ENCODE measurements at places on chromosomes 3 and 15.
A peak's percentile ranks its signal among the peaks of the same experiment; 100 is the strongest.

DNA sequence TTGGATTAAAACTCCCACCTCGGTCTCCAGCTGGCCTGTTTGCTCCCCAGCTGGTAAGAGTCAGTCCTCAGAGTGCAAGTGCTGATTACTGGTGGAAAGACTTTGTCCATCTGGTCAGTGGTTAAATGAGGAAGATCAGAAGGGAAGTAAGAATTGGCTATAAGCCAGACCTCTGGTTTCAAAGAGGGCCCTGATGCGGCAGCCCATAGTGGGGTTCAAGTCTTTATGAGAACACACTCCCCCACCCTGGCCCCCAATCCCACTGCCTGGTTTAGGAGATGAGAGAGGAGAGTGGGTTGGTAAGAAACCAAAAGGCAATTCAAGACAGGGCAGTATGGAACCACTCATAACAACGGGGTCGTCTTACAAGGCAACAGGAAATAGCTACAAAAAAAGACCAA lies 65.0 kb downstream of the FRMD4B start:
- DNase-seq = no peak

- no peak for DNase-seq
These were observed 1.1 kb downstream of the RPS17 start for GRCh38 chr15:82538961-82539690.

GRCh38 chr3:74119221-74119620 lies 494.5 kb upstream of the PDZRN3 start:
- no peak for DNase-seq

DNA sequence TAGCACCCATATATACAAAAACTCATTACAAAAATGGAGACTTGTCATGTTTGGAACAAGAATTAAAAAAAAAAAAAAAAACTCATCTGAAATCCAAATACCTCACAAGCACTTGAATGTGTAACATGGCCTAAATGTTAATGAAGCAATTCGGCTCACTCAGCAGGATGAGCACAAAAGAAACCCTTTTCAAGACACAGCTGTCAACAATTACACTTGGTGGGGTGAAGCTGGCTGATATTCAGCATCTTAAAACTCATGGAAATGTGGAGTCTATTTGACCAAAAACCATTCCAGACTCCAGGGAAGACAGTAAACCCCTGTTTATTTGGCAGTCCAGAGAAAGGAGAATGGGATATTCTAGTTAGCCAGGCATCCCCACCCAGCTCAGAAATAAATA lies 205.4 kb upstream of the TSC22D2 start:
- DNase-seq = peak; percentile 69

- no peak for DNase-seq
These were observed 261.3 kb upstream of the TLE3 start for GRCh38 chr15:70358871-70359647.

DNA sequence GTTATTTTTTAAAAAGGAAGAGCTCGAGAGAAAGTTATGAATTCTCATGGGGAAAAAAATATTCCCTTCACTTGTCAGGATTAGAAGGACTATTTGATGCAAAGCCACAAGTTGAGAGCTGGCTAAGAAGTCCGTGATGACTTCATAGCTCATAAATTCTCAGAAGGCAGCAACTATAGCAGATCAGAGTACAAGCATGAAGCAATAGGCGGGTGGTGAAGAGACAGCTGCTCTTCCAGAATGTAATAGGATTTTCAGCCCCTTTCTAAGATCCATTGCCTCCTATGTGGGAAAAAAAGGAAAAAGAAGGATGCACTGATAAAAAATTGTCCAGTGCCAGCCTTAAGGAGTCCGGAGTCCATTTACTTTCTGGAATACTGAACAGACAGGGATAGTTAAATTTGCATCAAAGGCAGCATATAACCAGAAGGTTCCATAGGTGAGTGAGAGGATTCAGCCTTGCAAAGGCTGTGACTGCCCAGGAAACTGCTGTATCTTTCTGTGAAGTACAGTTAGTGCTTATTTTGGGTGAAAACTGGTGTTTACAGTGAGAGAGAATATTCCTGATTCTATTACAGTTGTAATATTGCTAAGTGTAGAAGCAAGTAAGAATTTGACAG lies 929.5 kb upstream of the ALCAM start:
- peak; percentile 64 for DNase-seq

GRCh38 chr15:101182215-101182614 lies 69.6 kb downstream of the CHSY1 start:
- no peak for DNase-seq

- no peak for DNase-seq
These were observed 78.3 kb downstream of the RSL24D1 start for GRCh38 chr15:55118344-55118870.
